Vagina (tissue), 2 donors: ENCODE measurements at places on chromosomes 3 and 15. TPM values are rescaled to one million over a fixed set of nuclear protein-coding genes. Genes with fewer than 3 reads are reported as not detected.

TRIM42 gene
- total RNA-seq: not detected

GRCh38 chr3:185741586-185741985, 83.3 kb downstream of the IGF2BP2 start:
- H3K27ac ChIP-seq: no peak overlapping the region
- no peaks in the 10 kb centered on the region for H3K27me3 ChIP-seq
- H3K4me1 ChIP-seq: peaks cover 21% of the 10 kb centered on the region
- DNase-seq: no peak

NR1I2 gene
- total RNA-seq: not detected

COL8A1 gene
- 23.1 TPM for total RNA-seq

DNA sequence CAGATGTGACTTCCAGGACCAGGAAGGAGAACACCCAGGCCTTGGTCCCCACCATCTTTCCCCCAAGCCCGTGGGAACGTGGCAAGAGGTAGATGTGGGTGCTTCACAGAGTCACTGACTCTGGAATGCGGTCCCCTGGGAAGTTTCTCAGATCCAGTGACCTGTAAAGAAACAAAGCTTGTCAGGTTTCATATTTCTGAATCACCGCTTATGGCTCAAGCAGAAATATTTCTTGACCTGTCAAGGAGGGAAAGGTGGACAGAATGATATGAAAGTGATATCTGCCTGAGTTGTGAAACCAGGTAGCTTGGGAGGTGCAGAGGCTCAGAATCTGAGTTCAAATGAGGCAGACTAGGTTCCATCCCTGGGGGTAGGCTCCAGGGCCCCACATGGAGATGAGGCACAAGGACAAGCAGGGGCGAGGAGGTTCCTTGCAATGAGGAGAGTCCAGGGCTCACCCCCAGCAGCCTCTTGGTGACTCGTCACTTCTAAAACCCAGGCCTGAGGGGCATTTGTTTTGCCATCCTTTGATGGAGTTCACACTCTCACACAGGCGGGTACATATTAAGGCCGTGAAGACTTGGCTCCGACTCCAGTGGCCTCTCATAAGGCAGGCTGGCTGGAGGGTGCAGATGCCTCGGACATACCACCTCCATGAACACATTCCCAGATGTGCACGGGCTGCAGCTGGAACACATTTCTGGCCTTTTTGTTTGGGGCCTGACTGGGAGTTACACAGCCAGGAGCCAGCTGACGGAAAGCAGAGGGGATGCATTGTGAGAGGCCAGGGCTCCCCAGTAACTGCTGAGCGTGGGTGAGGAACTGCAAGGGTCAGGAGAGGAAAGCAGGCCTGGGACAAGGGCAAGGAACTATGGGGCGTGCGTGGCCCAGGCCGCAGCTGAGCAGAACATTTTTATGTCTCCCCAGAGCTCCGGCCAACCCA, 1.3 kb downstream of the CILP start:
- H3K4me3 ChIP-seq: peak overlapping the region; percentile 18
- peak overlapping the region; percentile 75 for H3K27ac ChIP-seq
- no peak for DNase-seq
- no peaks in the 10 kb centered on the region for H3K36me3 ChIP-seq
- H3K27me3 ChIP-seq: no peaks in the 10 kb centered on the region

BSN gene
- 0.74 TPM for total RNA-seq

DNA sequence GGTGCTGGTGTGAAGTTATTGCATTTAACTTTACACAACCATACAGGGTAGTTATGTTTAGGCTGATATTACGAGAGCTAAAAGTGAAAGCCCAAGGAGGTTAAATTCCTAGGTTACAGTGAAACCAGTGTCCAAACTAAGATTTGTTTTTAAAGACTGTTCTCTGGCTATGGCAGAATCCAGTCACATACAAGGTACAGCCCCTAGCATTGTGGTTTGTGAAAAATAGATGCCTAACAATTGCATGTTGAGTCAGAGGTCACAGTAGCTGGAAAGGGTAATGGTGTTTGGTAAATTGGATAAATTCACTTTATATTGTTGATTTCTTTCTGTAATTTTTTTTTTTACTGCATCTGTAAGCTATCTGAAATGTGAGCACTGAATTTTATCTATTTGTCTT, 614.6 kb upstream of the TBL1XR1 start:
- H3K36me3 ChIP-seq: no peaks in the 10 kb centered on the region
- no peak for DNase-seq

- H3K27me3 ChIP-seq: no peaks in the 10 kb centered on the region
- DNase-seq: no peak
- no peak overlapping the region for H3K27ac ChIP-seq
- no peak overlapping the region for H3K4me3 ChIP-seq
- no peaks in the 10 kb centered on the region for H3K4me1 ChIP-seq
Observed at GRCh38 chr3:44419923-44420650, 57.4 kb downstream of the ZNF445 start.

DNA sequence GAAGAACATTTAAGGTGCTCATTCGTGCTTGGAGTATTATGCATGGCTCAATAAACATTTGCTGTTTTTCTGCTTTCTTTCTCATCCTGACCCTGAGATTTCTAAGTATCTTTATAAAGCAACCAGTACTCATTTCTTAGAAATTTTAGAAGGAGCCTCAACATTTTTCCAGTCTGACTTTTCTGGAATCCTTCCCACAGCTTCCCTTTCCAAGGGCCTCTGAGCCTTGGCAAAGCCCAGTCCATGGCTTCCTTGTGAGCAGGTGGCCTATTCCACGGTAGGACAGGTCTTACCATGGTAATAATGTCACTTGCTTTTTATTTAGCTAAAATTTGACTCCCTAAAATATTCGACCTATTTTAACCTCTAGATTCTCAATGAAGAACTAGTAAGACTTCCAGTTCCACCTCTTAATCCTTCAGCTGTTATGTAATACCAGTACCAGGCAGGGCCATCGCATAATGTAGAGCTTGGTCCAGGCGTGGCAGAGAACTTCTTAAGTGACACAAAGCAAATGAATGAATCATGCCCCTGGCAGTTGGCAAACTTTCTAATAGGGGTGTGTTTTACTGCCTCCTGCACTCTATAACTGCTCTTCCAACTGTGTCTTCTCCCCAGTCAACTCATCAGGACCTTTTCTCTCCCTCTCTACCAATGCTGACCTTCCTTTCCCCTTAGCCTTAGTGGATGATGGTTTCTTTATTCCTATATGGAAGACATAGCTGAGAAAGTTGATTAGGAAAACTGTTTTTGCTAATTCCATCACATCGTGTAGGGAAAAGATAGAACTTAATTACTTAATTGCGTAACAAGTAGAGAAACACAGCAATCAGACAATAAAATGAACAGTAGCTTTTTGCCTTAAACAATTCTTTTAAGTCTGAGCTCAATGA, 894 bp upstream of the TM4SF4 start:
- H3K4me3 ChIP-seq: no peak overlapping the region
- H3K27ac ChIP-seq: no peak overlapping the region
- DNase-seq: peak; percentile 77
- H3K27me3 ChIP-seq: no peaks in the 10 kb centered on the region
- peaks cover 18% of the 10 kb centered on the region for H3K4me1 ChIP-seq
- H3K36me3 ChIP-seq: no peaks in the 10 kb centered on the region

DNA sequence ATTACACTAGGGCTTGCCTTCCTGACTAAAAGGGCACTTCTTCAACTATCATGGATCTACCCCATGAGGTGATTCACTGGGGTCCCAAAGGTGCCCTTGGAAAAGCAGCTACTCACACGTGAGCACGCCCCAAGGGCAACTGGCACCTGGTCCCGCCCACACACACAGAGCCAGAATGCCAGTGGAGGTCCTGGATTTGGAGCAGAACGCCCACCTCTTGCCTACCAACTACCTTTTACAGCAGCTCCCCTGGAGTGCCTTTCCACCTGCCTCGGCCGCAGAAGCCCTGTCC, 1.8 kb upstream of the CTDSPL start:
- no peak for DNase-seq
- no peak overlapping the region for H3K4me3 ChIP-seq
- H3K4me1 ChIP-seq: peaks cover 46% of the 10 kb centered on the region
- H3K27me3 ChIP-seq: no peaks in the 10 kb centered on the region
- H3K36me3 ChIP-seq: no peaks in the 10 kb centered on the region
- peak overlapping the region; percentile 91 for H3K27ac ChIP-seq

PRTG gene
- total RNA-seq: 5.2 TPM

DNA sequence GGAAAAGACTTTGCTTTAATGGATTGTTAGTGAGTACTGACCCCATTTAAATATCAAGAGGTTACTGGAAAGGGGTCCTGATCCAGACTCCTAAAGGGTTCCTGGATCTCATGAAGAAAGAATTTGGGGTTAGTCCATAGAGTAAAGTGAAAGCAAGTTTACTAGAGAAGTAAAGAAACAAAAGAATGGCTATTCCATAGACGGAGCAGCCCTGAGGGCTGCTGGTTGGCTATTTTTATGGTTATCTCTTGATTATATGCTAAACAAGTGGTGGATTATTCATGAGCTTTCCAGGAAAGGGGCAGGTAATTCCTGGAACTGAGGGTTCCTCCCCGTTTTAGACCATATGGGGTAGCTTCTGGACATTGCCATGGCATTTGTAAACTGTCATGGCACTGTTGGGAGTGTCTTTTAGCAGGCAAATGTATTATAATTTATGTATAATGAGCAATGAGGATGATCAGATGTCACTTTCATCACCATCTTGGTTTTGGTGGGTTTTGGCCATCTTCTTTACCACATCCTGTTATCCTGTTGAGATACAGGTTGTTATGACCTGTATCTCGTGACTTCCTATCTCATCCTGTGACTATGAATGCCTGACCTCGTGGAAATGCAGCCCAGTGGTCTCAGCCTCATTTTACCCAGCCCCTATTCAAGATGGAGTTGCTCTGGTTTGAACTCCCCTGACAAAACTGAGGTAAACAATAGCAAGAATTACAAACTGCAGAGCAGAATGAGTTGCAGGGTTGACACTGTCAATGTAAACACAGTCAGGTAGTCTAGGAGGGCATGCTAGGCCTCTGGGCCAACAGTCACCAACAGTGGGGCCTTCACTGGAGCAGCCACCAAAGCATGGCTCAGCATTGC, 10.3 kb upstream of the GPR160 start:
- no peak overlapping the region for H3K27ac ChIP-seq
- H3K27me3 ChIP-seq: no peaks in the 10 kb centered on the region
- H3K36me3 ChIP-seq: no peaks in the 10 kb centered on the region

GRCh38 chr3:11282250-11283138, 10.3 kb downstream of the ATG7 start:
- no peaks in the 10 kb centered on the region for H3K36me3 ChIP-seq
- DNase-seq: no peak
- peak overlapping the region; percentile 31 for H3K27ac ChIP-seq
- H3K4me3 ChIP-seq: no peak overlapping the region

SGO1 gene
- 10.8 TPM for total RNA-seq

- no peaks in the 10 kb centered on the region for H3K27me3 ChIP-seq
- H3K4me1 ChIP-seq: no peaks in the 10 kb centered on the region
- no peak overlapping the region for H3K27ac ChIP-seq
- H3K4me3 ChIP-seq: no peak overlapping the region
- no peaks in the 10 kb centered on the region for H3K36me3 ChIP-seq
- no peak for DNase-seq
Observed at GRCh38 chr3:115814006-115814405, 190.7 kb downstream of the GAP43 start.

DNA sequence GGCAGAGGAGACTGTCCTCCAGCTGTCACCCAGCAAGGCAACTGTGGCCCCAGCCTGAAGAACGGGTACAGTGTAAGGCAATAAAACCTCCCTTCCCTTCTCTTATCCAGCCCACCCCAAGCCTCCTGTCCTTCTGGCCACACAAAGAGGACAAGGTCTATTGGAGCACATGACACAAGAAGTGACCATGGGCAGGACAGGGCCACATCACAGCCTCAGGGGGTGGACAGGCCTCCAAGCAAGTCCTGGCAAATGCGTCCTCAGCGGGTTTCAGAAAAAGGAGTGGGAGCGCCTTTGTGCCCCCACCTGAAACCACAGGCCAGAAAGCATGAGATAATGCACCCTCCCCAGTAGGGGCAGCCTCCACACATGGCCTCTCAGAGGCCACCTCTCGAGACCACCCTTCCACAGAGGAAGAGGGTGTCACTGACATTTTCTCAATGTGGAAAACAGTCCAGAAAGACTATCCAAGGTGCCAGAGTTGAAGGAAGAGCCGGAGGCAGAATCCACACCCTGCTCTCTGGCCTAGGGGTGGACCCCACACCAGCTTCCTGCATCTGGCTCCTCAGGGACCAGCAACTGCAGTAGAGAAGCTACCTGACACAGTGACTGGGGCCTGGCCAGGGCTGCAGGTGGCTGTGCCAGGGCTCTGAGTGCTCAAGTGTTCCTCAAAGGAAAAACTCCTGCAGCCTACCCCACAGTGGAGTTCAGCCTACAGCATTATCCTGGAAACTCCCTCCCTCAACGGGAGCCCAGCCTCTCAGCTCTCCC, 43.9 kb downstream of the CCDC12 start:
- H3K4me1 ChIP-seq: peaks cover 95% of the 10 kb centered on the region
- H3K4me3 ChIP-seq: no peak overlapping the region
- H3K27me3 ChIP-seq: no peaks in the 10 kb centered on the region
- H3K27ac ChIP-seq: peak overlapping the region; percentile 77

DNA sequence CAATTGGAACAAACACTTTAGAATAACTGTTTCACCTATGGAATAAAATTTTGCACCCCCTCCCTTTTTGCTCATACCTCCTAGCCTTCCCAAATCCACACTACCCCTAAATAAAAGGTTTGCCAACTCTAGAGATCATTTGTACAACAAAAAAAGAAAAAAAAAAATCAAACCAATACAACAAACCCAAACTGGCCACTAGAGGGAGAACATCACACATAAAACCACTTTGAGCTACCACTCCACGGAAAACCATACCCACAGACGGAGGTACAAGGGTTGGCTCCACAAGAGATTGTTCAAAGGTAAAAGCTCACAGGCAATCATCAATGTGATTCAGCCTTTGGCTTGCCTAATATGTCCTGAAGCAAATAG, 47.6 kb downstream of the SETMAR start:
- peaks cover 4% of the 10 kb centered on the region for H3K4me1 ChIP-seq
- H3K4me3 ChIP-seq: peak overlapping the region; percentile 23

DNA sequence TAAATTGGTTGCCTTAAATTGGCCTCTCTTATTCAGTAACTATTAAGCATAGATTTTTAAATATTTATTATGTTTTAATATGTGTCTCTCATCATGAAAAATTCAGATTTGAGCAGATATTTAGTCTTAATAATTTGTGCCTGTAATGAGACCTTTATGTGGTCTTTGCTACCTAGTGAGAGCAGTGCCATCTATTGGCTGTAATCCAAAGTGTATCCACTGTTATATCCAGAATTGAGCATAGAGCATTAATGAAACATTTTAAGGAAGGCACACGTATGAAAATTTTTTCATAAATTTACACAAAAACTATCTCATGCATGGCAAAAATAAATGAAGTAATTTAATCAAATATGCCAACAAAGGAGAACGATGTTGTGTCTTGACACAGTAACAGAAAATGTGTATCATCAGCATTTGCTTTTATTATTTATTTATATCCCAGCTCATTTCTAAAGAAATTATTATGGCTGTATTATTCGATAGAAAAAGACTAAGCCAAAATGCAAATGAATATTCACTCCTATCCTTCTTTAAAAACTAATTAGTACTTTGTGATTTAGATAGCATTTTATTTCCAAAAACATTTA, 203.5 kb downstream of the RSRC1 start:
- H3K4me1 ChIP-seq: no peaks in the 10 kb centered on the region
- no peak overlapping the region for H3K27ac ChIP-seq
- DNase-seq: no peak
- no peak overlapping the region for H3K4me3 ChIP-seq

GOLGA8R gene
- total RNA-seq: 3.2 TPM
